ENCODE measurements at places on chromosomes 2 and 18.

- no peak for DNase-seq
Observed at GRCh38 chr2:26875808-26876207, 27.9 kb downstream of the DPYSL5 start.

GRCh38 chr2:50476174-50476573, 555.8 kb downstream of the NRXN1 start:
- no peak for DNase-seq

DNA sequence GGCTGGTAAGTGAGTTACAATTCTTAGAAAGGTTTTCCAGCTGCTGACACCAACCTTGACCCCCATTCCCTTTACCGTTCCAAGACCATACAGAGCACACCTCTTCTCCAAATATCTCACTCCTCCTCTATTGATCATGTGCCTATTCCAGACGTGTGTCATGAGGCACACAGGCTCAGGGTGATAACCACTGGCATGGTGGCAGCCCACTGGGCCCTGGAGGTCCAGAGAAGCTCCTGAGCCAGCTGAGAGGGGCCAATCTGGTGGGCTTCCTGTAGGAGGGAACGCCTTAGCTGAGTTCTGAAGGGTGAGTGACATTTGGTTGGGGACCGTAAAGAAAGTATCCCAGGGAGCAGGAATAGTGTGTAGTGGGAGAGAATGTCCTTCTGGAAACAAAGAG, 28.3 kb downstream of the ZAP70 start:
- no peak for DNase-seq

GRCh38 chr2:24577481-24577880, 86.4 kb downstream of the NCOA1 start:
- no peak for DNase-seq

GRCh38 chr2:117330641-117331040, 483.9 kb upstream of the DDX18 start:
- no peak for DNase-seq

GRCh38 chr2:113700186-113700841, 56.1 kb downstream of the SLC35F5 start:
- no peak for DNase-seq

DNA sequence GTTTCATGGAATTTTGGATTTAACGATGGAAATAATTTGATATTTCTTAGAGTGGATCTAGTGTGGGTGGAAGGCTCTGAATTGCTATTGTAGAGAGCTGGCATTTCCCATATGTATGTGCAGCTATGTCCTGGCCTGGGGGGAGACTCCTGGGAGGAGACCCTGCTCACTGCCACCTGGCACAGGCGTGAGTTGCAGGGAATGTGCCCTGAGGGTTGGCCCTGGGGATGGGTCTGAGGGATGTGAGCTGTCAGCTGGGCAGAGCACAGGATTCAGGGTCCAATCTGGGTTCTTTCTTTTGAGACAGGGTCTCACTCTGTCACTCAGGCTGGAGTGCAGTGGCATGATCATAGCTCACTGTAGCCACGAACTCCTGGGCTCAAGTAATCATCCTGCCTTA, 120.2 kb downstream of the CLIP4 start:
- DNase-seq = no peak

DNA sequence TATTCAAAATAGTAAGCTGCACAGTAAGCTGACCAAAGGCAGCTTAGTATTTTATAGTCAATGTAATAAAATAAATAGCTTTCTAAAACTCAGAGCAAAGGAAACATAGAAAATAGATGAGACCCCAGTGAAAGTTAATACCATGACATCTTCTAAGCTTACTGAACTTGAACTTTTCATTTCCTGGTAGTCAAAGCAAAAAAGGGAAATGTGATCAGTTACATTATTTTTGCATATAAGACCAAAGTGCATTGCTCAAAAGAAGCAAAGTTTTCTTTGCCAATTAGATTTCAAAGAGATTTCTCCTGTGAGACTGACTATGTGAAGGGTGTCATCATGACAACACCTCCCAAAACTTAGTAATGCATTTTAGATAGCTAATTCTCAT, 70.2 kb downstream of the MYO1B start:
- no peak for DNase-seq

- DNase-seq = no peak
Observed at GRCh38 chr2:179612591-179613298, 248.7 kb downstream of the ZNF385B start.

DNA sequence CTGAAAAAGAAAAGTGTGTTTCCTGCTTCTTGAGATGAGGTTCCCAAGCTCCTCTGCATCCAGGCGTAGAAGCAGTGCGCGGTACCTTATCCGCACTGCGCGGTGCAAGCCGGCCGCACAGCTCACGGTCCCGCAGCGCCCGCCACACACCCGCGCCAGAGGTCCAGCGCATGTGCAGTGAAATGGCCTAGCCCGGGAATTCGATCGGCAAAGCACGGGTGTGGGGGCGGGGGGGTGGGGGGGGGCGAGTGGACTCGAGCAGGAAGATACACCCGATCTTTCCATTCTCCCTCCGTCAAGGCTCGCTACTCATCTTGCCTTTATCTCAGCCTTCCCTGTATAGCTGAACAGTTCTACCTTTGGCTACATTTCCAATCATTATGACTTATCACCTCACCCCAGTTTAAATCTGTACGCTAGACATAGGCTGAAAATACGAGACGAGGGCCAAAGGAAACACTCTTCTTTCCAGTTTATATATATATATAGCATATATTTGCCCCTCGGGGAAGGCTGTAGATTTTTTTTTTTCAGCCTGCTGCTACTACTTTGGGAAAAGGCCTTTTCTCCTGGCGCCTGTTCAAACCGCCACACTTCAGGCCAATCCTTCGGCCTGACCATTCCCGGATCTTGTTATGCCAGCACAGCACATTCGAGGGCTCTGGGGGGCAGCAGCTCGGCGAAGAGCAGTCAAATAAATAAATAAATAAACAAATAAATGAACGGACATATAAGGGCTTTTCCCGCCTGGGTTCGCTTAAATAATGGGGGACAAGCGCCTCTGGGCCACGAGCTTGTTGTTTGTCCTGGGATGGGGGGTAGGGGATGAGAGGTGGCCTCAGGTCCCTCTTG, 10.4 kb downstream of the HOXD8 start:
- no peak for DNase-seq

- no peak for DNase-seq
Observed at GRCh38 chr2:238945433-238946150, 97.7 kb downstream of the TWIST2 start.

GRCh38 chr18:78979056-78979729, 425 bp upstream of the SALL3 start:
- DNase-seq = no peak

DNA sequence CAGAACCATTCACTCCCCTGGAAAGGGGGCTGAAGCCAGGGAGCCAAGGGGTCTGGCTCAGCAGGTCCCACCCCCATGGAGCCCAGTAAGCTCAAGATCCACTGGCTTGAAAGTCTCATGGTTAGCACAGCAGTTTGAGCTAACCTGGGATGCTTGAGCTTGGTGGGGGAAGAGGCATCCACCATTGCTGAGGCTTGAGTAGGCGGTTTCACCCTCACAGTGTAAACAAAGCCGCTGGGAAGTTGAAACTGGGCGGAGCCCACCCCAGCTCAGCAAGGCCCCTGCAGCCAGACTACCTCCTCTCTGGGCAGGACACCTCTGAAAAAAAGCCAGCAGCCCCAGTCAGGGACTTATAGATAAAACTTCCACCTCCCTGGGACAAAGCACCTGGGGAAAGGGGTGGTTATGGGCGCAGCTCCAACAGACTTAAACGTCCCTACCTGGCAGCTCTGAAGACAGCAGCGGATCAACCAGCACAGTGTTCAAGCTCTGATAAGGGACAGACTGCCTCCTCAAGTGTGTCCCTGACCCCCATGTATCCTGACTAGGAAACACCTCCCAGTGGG, 14.7 kb upstream of the TTC32 start:
- DNase-seq = no peak

- no peak for DNase-seq
Observed at GRCh38 chr18:75054046-75054445, 154.9 kb downstream of the PTGR3 start.

GRCh38 chr18:62372156-62372555, 47.0 kb downstream of the TNFRSF11A start:
- DNase-seq = no peak

DNA sequence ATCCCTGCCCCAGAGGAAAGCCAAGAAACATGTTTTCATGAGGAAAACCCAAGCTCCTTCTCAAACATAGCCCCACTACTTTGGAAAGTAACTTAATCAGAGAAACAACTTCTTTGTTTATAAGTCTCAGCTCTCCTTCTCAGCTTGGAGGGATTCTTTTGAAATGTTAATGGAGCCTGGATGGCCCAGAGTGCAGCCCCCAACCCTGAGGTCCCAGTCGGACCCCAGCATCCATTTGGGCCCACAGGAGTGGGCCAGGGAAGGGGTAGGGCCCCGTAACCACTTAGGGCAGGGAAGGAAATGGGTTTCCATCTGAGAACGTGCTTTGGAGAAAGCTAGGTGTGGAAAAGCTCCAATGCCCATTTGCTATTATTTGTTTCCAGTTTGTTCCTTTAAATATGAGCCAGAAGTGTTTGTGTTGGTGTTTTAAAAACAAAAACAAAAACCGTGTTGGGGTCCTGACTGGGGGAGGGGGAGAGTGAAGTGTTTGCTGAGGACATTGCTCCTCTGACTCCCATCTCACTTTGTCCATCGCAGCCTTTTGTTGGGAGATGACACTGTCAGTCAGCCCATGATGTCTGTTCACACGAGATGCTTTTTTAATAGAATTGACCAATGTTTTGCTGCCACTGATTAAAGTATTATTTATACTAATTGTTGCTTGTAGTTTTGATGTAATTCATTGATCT, 1.6 kb upstream of the HOXD3 start:
- no peak for DNase-seq

GRCh38 chr2:1754461-1755170, 10.3 kb upstream of the PXDN start:
- no peak for DNase-seq

- no peak for DNase-seq
Observed at GRCh38 chr2:235238537-235238936, 255.3 kb upstream of the AGAP1 start.

DNA sequence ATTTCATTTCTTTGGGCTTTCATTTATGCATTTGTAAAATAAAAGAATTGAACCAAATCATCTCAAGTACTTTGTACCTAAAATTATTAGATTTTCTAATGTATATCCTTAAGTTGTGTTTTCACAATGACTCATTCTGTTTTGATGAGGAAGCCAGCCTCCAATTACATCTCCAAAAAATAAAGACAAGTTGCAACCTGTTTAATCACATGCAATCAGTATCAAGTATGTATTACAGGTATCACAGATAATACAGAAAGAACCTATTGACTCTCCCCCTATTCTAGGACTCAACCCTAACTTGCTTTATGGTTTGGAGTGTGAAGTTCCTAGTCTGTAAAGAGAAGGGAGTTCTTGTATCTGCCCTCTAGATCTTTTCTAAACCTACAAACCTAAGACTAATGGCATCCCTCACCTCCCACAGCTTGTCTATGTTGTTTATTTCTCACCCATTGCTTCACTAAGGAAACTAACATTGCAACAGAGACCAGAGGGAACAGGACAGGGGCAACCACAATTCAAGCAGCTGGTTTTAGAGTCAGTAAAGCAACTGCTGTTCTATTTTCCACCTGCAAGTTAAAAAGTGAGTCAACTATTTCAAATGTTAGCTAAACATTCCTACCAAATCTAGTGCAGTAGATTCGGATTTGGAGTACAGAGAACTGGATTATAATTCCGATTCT, 141.1 kb upstream of the ETAA1 start:
- DNase-seq = no peak

GRCh38 chr2:101419096-101419663, 31.9 kb upstream of the CREG2 start:
- DNase-seq = no peak

GRCh38 chr2:118858485-118859156, 11.2 kb upstream of the EN1 start:
- DNase-seq = no peak

- no peak for DNase-seq
Observed at GRCh38 chr2:146214394-146214929, 1630.4 kb upstream of the ACVR2A start.

GRCh38 chr18:8515142-8515865, 93.9 kb upstream of the RAB12 start:
- no peak for DNase-seq

DNA sequence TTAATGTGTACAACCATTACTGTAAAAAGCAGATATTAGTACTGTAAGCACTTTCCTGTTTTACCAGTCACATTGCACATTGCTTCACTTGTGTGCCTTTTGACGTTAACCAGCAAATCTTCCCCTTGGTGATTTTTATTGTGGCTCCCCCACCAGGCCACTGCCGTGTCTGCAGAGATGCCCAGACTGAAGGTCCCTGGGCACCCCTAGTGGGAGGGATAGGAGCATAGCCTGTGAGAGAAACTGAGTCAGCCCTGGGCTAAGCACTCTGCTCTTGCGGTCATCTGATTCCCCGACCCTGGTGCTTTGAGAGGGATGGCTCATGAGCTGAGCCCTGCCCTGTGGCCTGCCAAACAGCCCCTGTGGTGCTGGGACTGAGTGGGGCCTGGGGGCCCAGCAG, 73.4 kb downstream of the INPP4A start:
- no peak for DNase-seq

DNA sequence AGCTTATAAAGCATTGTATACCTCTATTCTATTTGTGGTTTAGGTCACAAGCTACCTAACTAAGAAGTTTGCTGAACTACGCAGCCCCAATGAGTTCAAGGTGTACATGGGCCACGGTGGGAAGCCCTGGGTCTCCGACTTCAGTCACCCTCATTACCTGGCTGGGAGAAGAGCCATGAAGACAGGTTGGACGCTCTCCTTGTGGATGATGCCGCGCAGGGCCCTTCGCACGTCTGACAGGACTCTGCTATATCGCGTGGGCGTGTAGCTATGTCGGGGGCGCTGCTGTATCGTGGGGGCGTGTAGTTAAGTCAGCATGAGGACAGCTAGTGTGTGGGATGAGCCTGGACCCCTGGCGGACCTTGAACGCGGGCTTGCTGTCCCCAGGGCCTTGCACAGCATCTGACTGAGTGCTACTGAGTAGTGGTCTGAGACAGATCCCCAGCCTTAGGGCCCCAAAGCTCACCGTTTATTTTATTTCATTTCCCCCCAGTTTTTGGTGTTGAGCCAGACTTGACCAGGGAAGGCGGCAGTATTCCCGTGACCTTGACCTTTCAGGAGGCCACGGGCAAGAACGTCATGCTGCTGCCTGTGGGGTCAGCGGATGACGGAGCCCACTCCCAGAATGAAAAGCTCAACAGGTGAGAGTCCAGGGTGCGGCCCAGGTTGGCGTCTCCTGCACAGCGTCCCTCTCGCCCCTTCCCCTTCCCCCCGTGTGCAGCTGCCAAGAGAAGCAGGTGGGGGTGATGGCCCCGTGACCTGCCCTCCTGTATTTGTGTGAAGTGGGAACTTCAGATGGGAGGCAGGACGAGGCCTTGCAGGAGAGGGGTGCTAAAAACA, 15.6 kb upstream of the CNDP1 start:
- DNase-seq = no peak

DNA sequence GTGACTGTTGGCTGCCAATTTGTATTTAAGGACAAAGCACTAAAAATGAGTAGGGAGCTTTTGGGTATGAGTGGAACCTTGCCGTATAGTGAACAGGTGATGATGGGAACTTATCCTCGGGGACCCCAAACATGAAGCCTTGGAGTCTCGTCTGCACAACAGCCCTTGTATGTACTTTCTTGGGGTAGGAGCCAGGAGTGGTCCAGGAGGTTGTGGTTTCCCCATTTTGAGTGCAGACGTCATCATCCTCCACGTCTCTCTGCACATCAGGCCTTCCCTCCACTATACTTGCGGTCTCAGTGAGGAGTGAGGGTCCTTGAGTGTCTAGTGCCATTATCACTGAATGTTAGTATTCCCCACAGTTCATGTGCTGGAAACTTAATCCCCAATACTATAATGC, 101.5 kb upstream of the HS6ST1 start:
- no peak for DNase-seq

All from stimulated activated CD8-positive, alpha-beta memory T cell treated with anti-CD3 and anti-CD28 coated beads, Interleukin-15, amount 100 ng/mL, for 24 hours (primary cell).